ENCODE measurements at places on chromosomes 2 and 18.

DNA sequence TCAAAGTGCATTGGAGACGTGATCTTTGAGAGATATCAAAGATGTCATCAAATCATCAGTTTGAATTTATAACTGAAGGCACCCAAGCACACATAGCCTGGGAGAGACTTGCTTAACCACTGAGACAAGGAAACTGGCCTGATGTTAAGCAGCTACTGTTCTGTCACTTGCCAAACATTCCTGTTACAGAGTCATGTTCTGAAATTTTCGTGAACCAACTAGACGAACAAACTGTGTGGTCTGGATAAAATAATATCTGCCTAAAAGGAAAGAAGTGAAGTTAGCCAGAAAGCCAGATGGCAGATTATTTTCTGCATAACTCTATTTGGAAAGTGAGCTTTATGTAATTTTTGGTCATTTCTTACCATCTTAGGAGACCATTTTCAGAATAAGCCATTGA is 51.4 kb downstream of the SPATS2L start:
- no peak for DNase-seq

- no peak for DNase-seq
These were observed 7.8 kb downstream of the CCDC74A start for GRCh38 chr2:131535526-131535925.

- no peak for DNase-seq
These were observed 185.6 kb upstream of the HNRNPA3 start for GRCh38 chr2:177026956-177027355.

- DNase-seq = no peak
These were observed 54.5 kb downstream of the EVA1A start for GRCh38 chr2:75506101-75506697.

DNA sequence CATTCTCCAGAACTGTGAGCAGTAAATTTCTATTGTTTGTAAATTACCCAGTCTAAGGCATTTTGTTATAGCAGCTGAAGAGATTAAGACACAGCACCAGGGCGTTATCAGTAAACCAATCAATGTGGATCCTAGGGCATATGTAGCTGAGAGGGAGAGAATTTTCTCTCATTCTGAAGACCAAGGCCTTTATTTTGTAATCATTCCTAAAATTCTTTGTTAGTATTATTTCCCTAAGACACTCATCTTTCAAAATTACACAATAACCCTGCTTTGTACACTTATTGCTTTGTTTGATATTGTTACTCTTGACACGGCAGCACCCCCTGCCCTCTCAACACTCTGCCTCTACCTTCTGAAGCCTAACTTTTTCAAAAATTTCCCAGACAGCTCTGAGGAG is 419.1 kb downstream of the SLC4A3 start:
- DNase-seq = no peak

DNA sequence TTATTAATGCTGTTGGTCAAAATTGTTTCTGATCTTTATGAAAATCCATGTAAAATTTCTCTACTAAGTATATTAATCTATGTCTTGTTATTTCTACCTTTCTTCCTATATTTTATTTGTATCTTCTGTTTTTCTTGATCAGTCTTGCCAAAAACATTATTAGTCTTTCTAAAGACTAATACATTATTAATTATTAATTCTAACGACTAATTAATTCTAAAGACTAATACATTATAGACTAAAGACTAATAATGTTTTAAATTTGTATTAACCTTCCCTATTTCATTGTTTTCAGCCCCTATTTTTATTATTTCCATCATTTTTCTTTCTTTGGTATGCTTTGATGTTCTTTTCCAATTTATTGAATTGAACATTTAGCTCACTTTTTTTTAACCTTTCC is 27.7 kb downstream of the NEURL3 start:
- DNase-seq = no peak

Data from activated T-helper 1 cell treated with Interleukin-2 at 50 U/mL for 16 hours (primary cell).